ENCODE measurements at places on chromosomes 6 and 20.
A peak's percentile ranks its signal among the peaks of the same experiment; 100 is the strongest.

- H3K27me3 ChIP-seq = peaks cover 12% of the 10 kb centered on the region
- no peak for DNase-seq
- no peaks in the 10 kb centered on the region for H3K36me3 ChIP-seq
- H3K4me3 ChIP-seq = no peak overlapping the region
Measured at GRCh38 chr20:24773751-24774201, 175.3 kb upstream of the CST7 start.

GRCh38 chr6:148413321-148414091 lies 70.9 kb downstream of the SASH1 start:
- no peak for DNase-seq
- H3K27ac ChIP-seq = no peak overlapping the region
- no peak overlapping the region for H3K4me3 ChIP-seq
- H3K36me3 ChIP-seq = no peaks in the 10 kb centered on the region

DNA sequence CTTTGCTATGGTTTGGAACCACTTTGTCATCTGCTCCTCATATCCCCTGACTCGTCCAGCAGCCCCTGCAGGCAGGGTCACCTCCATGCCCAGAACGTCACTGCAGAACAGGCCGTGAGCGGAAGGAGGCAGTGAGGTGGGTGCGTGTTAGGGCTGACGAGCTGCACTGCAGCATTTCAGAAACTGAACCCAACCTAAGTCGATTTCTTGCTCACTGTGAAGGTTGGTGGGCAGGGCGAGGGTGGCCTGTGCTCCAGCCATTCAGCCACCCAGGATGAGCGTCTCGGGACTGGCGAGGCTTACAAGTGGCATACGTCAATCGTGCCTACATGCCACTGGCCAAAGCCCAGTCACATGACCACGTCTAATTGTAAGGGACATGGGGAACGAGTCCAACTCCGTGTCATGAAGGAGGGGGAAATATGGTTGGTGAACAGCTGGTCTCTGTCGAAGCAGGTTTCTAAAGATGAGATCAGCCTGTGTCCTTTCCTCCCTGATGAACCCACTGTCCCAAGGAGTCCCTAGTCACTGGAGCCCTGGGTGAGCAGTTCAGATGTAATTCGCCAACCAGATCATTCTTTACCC lies 289.1 kb downstream of the TAF4 start:
- no peak overlapping the region for H3K27ac ChIP-seq
- no peak for DNase-seq

DNA sequence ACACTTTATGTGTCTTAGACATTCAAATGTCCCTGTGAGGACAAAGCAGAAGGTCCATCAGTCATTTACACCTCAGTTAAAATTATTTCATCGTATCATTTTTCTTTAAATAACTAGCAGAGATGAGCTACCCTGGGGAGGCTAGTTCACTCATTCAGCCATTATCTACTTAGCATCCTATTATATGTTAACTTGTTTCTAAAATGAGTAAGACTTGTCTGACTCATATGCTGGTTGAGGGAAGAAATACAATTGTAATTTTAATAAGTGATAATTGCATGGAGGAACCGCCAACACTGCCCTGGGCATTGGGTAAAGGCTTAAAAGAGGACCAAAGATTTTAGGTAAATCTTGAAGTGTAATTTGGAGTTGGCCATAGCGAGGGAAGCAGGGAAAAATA lies 12.4 kb upstream of the PTPRK start:
- no peaks in the 10 kb centered on the region for H3K36me3 ChIP-seq
- no peaks in the 10 kb centered on the region for H3K27me3 ChIP-seq
- no peak for DNase-seq
- H3K27ac ChIP-seq = no peak overlapping the region
- no peak overlapping the region for H3K4me3 ChIP-seq

GRCh38 chr6:98601716-98602115 lies 232.7 kb upstream of the POU3F2 start:
- H3K27me3 ChIP-seq = no peaks in the 10 kb centered on the region
- H3K27ac ChIP-seq = no peak overlapping the region
- no peak overlapping the region for H3K4me3 ChIP-seq
- no peaks in the 10 kb centered on the region for H3K4me1 ChIP-seq
- no peak for DNase-seq

DNA sequence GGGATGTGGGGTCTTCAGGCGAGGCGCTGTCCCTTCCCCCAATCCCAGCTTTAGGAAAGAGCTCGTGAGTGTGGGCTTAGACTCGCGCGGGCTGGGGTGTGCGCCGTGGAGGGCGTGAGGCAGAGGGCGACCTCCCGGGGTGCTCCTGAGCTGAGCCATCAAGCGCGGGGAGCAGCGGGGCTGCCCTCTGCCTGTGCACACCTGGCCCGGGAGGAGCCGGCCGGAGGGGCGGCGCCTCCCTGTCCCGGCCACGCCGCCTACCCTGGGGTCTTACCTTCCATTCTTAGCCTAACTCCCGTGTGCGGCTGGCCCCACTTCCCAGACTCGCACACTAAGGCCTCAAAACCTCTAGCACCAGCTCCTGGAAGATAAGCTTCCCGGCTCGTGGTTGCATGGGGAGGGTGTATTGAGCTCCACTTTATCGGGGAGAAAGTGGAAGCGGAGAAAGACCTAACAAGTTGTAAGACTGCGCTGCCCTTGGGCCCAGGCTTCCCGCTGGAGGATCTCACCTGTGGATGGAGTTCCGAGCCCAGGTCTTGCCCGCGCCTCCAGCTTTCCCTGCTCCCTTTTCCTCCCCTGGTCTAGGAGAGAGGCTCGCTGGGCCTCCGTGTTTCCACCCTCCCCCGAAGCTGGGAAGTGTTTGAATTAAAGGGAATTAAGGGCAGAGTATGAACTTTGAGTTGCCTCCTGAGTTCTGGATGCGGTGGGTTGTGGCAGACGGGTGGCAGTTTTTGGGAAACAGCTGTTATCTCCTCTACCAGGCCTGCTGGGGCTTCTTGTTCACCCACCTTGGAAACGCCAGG lies 1.2 kb downstream of the DNMT3B start:
- peaks cover 65% of the 10 kb centered on the region for H3K4me1 ChIP-seq
- DNase-seq = no peak
- H3K4me3 ChIP-seq = peak overlapping the region; percentile 95
- no peak overlapping the region for H3K27ac ChIP-seq

DNA sequence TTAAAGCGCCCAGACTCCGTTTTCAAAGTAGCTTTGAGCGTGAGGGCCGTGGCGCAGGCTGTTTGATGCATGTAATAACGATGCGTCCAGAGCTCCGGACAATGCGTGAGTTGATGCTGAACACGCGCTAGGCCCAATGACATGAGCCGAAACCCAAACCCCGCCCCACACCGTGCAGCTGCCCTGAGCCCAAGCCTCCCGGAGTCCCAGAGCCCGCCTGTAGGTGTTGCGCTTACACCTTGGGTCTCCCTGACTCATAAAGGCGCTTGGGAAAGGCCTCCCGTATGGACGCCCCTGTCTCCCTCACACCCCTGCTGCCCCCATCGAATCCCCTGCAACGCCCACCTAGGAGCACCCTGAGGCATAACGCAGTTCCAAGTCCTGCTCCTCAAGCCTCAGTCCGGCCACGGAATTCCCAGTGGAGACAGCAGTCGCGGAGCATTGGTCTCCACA lies 87.6 kb downstream of the ERMARD start:
- no peaks in the 10 kb centered on the region for H3K36me3 ChIP-seq
- H3K27ac ChIP-seq = no peak overlapping the region
- no peaks in the 10 kb centered on the region for H3K4me1 ChIP-seq
- H3K27me3 ChIP-seq = peaks cover 6% of the 10 kb centered on the region
- H3K4me3 ChIP-seq = no peak overlapping the region

- peak; percentile 53 for DNase-seq
- peak within 1 kb of the TSS; percentile 98 for H3K4me3 ChIP-seq
- peaks cover 22% of the 10 kb centered on the region for H3K27me3 ChIP-seq
- H3K27ac ChIP-seq = peak within 1 kb of the TSS; percentile 23
- H3K4me1 ChIP-seq = peaks cover 61% of the 10 kb centered on the region
Measured at GRCh38 chr20:63574156-63574828, at the start of gene HELZ2. TSS of gene HELZ2 (minus strand) at chr20:63574239. CDS start at chr20:63572385, 1,854 bp downstream.

DNA sequence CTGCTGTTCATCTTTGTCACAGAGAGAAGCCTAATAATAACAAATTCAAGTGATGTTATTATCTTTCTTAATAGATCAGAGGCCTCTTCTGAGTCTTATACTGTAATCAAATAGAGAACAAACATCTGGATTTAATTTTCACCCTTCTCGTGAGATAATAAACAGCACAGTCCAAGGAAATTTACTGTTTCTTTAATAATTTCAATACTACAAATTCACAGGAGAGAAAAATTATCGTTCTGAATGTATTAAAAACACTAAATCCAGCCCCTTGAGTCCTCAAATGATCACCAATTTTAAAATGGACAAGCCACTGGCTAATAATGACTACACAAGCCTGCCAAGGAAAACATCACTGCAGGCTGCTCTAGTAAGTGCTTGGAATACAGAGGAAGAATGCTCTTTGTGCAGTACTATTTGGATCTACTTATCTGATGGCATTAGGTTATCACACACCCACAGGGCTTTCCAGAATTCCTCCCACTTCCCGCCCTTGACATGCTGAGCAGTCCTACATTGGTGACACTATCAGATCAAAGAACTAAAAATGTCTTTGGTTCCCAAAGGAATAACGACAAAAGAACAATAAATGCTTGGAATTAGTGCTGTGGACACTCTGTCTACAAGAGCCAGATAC lies 38.1 kb downstream of the SYNE1 start:
- H3K36me3 ChIP-seq = no peaks in the 10 kb centered on the region
- no peaks in the 10 kb centered on the region for H3K4me1 ChIP-seq
- no peaks in the 10 kb centered on the region for H3K27me3 ChIP-seq
- no peak overlapping the region for H3K4me3 ChIP-seq

DNA sequence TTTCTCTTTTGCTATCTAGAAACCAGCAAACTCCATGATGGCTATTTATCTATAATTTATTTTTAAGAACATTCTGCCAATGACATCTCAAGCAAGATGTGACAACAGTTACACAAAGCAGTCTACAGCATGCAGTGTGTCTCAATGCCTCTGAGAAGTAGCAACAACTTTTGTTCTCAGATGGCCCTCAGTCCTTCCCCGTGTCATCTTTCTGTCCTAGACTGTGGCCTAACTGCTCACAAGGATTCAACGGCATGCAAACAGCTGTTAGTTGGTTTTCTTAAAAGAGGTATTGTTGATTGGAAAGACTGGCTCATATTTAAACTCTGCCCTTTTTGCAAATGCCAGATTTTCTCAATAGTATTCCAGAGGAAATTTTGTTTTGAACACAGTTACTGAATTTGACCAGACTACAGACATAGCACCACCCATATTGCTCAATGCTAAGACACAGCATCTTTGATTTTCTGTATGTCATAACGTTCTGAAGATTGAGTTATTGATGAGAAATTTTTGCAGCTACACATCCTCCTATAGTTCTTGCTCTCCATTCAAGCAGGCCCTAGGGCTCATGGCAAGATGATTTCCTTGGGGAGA lies 26.1 kb upstream of the F13A1 start:
- H3K36me3 ChIP-seq = no peaks in the 10 kb centered on the region
- no peaks in the 10 kb centered on the region for H3K4me1 ChIP-seq
- H3K27me3 ChIP-seq = peaks cover 4% of the 10 kb centered on the region
- H3K27ac ChIP-seq = no peak overlapping the region
- DNase-seq = no peak

DNA sequence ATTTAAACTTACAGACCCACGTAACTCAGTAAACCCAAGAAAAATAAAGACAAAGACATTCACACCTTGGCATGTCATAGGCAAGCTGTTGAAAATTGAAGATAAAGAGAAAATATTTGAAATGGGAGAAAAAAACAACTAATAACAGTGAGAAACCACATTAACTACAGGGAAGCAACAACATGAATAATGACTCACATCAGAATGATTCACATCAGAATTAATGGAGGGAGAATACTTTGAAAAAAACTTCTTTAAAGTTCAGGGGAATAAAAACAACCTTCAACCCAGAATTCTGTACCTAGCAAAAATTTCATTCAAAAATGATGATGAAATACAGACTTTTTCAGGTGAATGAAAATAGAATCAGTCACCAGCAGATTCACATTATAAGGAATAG lies 32.9 kb upstream of the SLC22A3 start:
- DNase-seq = no peak
- no peak overlapping the region for H3K4me3 ChIP-seq
- no peaks in the 10 kb centered on the region for H3K4me1 ChIP-seq
- H3K36me3 ChIP-seq = no peaks in the 10 kb centered on the region
- no peak overlapping the region for H3K27ac ChIP-seq
- H3K27me3 ChIP-seq = peaks cover 4% of the 10 kb centered on the region

DNA sequence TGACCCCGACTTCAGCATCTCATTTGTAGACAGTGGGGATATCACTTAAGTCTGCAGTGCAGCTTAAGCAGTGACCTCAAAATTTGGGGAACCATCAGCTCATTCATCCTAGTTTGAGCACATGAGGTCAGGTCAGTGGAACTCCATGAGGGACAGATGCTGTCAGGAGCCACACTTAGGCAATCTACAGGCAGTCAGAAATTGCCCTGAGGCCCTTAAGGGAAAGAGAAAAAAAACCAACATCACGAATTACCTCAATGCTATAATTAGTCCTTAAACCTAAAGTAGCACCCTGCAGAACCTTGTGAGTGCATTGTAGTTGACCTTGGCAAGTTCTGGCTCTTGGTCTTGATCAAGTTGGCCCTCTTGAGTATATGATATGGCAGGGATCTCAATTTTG lies 21.1 kb downstream of the TMEM74B start:
- no peaks in the 10 kb centered on the region for H3K27me3 ChIP-seq
- H3K27ac ChIP-seq = no peak overlapping the region
- H3K4me3 ChIP-seq = no peak overlapping the region
- no peak for DNase-seq
- peaks cover 87% of the 10 kb centered on the region for H3K36me3 ChIP-seq
- peaks cover 16% of the 10 kb centered on the region for H3K4me1 ChIP-seq

GRCh38 chr6:26412228-26412627 lies 10.2 kb downstream of the BTN3A1 start:
- no peaks in the 10 kb centered on the region for H3K27me3 ChIP-seq
- no peak overlapping the region for H3K27ac ChIP-seq
- H3K4me1 ChIP-seq = peaks cover 27% of the 10 kb centered on the region
- 0 out of 2 replicates have a peak, but pooled peaks cover 1% of the 10 kb centered on the region for H3K36me3 ChIP-seq
- H3K4me3 ChIP-seq = no peak overlapping the region

DNA sequence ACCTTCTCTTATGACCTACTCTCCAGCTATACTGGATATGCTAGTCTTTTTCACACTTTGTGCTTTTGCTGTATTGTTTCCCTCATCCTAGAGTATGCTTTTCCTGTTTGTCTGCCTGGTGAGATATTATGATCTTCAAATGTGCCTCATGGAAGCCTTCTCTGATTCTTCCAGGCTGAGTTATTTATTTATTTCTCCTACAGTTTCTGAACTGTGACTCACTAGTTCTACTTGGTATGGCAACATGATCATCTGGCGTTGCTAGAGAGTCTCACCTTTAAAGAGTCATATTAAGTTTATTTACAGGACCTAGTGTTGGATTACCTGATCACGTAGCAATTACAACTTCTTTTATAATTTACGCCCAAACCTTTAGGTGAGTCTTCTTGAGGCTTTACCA lies 81.2 kb upstream of the HDAC2 start:
- DNase-seq = no peak
- H3K36me3 ChIP-seq = no peaks in the 10 kb centered on the region
- H3K4me3 ChIP-seq = no peak overlapping the region

GRCh38 chr6:53320964-53321363 lies 27.8 kb downstream of the ELOVL5 start:
- peak; percentile 38 for DNase-seq
- no peaks in the 10 kb centered on the region for H3K36me3 ChIP-seq
- H3K4me1 ChIP-seq = peaks cover 27% of the 10 kb centered on the region
- H3K4me3 ChIP-seq = no peak overlapping the region
- H3K27ac ChIP-seq = no peak overlapping the region

Measured in HepG2 (cell line).